ENCODE measurements at places on chromosomes 16 and 17.

GRCh38 chr16:57998992-57999365 lies 1.5 kb downstream of the ZNF319 start:
- no peak for DNase-seq

GRCh38 chr17:50406578-50406977 lies 9.3 kb upstream of the LRRC59 start:
- no peak for DNase-seq

DNA sequence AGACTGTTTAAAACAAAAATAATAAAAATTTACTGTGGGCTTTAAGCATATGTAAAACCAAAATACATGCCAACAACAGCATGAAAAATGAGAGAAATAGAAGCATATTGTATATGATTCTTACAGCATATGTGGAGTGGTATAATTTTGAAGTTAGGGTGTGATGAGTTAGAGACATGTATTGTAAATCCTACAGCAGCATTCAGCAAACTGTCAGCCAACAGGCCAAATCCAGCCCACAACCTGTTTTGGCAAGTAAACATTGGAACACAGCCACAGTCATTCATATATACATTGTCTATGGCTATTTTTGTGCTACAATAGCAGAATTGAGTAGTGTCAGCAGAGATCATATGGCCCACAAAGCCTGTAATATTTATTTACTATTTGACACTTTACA lies 42.3 kb downstream of the ZNF18 start:
- DNase-seq: no peak

GRCh38 chr16:85808926-85809325 lies 9.4 kb downstream of the COX4I1 start:
- no peak for DNase-seq

GRCh38 chr16:50909831-50910735 lies 168.2 kb downstream of the CYLD start:
- no peak for DNase-seq

DNA sequence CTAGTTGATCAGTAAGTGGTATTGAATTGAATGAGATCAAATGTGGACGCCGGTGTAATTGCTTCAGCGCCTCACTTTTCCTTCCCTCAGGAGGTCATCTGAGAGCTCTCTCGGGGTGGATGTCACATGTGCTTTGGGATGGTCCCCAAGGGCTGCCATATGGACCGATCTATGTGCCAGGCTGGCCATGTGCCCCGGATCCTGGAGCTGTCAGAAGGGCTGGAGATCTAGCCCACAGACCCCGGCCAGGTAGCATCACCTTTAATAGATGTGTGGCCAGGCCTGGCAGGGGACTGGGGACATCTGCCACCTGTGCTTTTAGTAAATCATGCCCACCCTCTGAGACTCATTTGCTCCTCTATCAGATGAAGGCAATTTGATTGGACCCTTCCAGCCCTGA lies 95.3 kb upstream of the CRHR1 start:
- DNase-seq: no peak

DNA sequence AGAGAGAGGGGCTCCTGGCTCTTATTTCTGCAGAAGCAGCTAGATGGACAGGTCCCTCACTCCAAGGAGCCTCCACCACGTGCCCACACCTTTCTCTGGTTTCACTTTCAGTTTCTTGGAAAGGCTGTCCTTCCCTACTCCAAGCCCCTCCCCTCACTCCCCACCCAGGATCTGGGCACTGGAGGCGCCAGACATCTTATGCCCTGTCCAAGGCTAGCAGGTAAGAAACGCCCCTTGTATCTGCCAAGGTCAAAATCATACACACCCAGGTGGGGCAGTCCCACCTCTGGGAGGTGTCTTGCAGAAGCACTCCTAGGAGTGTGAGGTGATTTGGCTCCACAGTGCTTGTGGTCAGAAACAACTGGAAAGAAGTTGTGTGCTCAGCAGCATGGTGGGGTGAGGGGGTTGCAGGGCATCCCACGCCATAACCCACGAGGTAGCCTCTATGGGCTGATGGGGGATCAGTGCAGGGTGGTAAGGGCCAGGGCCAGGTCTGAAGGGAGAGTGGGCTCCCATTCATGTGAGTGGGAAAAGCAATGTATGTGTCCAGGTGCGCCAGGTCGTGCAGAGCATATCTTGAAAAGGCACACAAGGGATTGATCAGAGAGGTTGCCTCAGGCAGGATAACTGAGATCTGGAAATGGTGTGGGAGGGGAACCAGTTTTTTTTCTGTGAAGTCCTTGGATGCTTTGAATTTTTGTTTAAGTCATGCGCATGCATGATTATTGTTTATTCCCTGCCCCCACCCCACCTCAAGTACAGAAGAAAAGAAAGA lies 31.8 kb upstream of the PRM1 start:
- no peak for DNase-seq

GRCh38 chr17:15912416-15912955 lies 32.4 kb upstream of the ADORA2B start:
- DNase-seq: no peak

- DNase-seq: no peak
These were observed 44.6 kb upstream of the GSE1 start for GRCh38 chr16:85568519-85568918.

GRCh38 chr17:59547131-59547915 lies 18.1 kb upstream of the DHX40 start:
- DNase-seq: no peak

GRCh38 chr16:8697965-8698364 lies 23.5 kb downstream of the ABAT start:
- no peak for DNase-seq

GRCh38 chr16:55471448-55472097 lies 7.4 kb upstream of the MMP2 start:
- DNase-seq: peak; percentile 58

DNA sequence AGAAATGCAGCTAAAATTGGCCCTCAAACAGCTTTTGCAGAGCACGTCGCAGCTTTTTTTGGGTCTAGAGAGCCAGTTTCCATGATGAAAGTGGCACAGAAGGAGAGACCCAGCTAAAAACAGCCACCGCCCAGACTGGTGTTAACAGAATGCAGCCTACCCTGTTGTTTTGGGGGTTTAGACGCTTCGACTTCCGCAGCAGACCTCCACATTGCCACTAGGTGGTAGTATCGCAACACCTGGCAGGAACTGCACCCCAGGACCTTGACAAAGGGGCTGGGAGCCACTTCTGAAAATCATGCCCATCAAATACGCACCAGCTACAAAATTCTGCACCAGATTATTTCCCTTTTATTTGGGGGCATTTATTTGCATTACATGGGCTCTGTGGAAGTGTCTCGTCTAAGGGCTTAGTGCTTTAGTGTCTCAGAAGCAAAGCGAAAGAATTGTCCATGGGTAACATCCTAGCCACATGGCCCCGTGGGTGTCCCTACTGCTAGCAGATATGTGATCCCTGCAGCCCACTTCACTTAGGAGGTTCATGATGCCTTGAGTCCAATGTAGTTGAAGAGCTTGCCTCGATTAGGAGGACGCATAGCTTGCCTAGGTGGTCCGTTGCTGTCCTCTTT lies 167.1 kb downstream of the HAPSTR1 start:
- peak; percentile 14 for DNase-seq

GRCh38 chr17:80558046-80558445 lies 13.4 kb downstream of the RPTOR start:
- no peak for DNase-seq

- DNase-seq: no peak
These were observed 4.6 kb downstream of the FOXJ1 start for GRCh38 chr17:76136276-76137000.

- DNase-seq: no peak
These were observed 6.0 kb downstream of the CAPNS2 start for GRCh38 chr16:55572439-55572838.

DNA sequence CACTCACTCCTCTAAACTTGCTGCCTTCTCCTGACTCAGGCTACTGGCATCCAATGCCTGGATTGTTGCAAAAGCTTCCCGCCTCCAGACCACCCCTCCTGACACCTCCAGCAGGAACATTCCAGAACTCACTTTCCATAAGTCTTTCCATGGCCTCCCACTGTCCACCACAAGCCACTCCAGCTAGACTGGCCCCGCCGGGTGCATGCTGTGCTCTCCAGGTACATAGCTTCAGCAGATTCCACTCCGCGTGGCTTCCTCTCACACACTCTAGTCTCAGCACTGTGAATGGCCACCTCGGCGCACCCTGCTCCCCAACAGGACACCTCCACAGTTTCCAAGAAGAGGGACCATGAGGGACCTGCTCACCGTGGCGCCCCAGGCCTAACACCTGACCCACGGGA lies 25.9 kb upstream of the FAAP100 start:
- DNase-seq: no peak

DNA sequence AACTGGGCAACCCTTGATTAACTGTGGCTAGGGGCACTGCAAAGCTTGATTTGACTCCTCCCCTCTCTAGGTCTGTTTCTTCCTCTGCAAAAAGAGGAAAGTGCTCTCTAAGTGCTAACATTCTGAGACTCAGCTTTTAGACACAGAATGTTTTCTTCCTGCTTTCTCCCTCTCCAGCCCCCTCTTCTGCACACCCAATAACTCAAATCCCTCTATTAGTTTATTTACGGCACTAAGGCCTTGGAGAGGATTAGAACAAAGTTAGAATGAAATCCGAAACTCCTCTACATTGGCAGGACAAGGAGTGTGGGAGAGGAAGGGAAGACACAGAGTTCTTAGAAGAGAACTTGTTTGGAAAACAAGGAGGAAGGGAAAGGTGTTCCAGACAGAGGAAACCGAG lies 3.3 kb upstream of the SBK1 start:
- no peak for DNase-seq

DNA sequence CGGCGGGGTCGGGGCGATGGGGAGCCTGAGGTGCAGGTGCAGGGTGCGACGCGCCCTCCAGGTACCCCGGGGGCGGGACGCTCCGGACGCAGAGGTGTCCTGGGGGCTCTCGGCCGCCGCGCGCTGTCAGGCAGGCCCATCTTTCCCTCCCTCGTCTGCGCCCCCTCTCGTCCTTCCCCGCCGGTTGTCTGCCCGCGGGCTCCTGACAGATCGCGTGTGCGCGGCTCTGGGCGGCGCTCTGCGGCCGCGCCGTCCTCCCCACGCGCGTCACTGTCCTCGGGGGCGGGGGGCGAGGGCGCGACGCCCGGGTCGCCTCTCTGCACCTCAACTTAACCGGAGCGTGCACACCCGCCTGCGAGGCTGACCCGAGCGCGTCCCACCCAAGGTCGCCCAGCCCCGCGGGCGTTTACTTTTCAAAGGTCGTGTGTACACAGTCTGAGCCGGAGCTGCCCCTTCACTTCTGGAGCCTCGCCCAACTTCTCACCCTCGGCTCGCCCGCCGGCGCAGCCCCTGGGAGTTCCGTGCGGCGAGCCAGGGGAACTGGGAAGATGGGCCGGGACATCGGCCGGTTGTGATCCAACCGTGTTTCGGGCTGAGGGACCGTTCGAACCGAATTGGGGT lies 512 bp downstream of the AKAP1 start:
- DNase-seq: peak; percentile 58

DNA sequence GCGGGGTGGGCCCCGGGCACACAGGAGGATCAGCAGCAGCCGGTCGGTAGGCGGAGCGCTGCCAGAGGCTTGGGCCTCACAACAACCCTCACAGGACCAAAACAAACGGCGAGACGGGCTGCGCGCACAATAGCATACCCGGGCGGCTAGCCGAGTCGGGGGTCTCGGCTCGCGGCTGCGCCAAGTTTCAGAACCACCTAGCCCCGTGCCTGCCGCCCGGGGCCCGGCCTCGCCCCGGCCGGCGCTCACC lies 732 bp downstream of the ULK2 start:
- DNase-seq: peak; percentile 58

DNA sequence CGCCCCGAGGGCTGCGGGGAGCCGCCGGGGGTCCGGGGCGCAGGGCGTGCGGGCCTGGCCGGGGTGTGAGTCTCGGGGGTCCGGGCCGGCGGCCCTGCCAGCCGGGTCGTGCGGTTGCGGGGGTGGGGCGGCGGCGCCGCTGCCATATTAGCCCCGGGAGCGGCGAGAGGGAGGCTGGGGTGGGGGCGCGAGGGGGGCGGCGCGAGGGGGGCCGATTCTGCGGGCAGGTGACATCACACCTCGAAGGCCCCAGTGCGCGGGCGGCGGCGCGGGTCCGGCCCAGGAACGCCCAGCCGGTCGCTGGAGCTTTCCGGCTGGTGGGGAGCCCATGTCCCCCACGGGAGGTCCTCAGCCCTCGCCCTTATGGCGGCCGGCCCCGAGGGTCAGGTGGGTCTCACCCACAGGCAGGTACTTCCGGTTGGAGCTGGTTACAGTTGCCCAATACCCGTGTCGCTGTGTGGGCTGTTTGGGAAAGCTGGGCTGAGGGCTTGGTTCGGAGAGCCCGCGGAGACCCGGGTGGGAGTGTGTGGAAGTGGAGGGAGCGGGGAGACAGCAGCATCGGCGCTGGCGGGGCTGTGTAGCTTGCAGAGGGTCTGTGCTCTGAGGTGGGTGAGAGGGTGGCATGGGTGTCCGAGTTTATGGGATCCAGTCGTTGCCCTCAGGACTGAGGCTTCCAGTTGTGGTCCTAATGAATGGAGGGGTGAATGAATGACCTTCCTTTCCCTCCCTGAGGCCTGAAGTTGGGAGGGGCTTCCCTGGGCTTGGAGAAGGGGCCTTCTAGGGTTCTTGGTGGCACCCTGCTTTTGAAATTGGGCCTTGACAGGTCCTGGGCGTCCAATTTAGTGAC lies 804 bp downstream of the ATP6V0C start:
- peak; percentile 30 for DNase-seq

DNA sequence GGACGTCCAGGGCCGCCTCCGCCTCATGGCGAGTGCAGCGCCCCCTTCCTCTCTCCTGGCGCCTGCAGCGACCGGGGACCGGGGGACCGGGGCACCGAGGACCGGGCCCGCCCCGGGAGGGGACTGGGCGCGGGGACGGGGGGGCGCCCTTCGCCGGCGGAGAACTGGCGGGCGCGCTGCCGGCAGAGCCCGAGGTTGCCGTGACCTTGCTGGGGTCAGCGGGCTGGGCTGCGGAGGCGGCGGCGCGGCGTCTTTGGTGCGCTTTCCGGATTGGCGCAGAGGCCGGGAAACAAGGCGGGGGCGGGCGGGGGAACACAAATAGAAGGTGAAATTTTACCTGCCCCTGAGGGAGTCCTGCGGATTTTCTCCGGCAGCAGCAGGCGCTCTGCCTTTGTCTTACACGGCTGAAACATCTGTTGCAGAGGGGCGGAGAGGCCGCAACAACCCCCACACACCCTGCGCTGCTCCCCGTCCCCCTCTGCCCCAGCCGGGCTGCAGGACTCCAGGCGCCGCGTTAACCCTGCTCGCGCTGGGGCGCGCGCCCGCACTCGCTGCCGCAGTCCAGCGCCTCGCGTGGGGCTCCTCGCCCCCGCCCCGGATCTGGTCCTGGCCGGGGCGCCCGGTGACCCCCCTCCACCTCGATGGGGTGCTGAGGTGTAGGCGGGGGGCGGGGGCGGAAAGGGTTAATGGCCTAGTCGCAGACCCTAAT lies 53.5 kb downstream of the SREBF1 start:
- peak; percentile 49 for DNase-seq

Data from T-helper 1 cell (primary cell).